Mesothelial cell of epicardium (in vitro differentiated cells): ENCODE measurements at places on chromosomes 6 and 20.

DNA sequence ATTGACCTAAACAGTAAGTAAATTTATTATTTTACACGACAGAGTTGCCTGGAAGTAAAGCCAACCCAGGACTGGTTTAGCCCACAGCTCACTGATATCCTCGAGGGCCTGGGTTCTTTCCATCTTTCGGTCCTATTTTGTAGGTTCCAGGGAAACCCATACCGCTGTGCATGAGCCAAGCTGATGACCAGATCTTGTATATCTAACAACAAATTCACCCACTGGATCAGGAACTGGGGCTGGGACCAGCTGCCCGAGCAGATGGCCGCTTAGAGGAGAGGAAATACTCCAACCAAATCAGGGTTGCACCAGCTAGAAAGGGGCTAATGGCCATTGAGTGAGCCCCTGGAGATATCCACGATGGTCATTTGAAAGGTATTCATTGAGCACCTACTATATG lies 139.2 kb downstream of the BACH2 start:
- DNase-seq = no peak

DNA sequence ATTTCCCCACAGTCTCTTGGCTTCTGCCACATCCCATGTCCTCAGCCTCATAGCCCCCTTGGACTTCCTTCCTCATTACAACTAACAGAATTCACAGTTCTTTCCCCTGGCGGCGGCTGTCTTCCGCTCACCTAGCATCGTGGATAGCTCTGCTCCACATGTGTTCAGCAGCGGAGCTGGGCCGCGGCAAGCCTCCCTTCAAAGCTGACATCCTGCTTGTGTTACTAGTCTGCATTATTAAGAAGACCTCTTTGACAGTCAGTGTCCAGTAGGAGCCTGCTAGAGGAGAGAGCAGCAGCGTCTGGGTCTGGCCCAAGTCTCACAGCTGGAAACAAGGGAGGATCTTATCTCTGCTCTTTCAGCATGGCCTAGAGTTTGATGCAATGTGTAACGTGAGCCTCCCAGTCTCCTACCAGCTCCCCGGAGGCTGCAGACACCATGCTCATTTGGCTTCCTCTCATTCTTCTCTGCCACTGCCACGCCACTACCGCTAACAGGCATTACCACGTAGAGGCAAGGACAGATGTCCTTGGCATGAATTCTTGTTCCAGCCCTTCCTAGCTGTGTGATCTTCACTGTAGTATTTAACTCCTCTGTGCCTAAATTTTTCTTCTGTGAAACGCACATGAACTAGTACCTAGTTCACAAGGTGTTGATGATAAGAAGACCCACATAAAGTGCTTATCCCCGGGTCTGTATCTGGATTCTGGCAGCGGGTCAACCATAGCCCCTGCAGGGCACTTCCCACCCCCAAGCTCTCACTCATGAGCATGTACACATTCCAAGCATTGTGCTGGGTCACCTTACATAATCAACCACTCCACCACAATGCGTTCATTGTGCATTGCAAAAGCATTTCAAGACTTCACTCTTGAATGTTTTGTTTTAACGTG lies 107.1 kb upstream of the BACH2 start:
- DNase-seq = no peak

DNA sequence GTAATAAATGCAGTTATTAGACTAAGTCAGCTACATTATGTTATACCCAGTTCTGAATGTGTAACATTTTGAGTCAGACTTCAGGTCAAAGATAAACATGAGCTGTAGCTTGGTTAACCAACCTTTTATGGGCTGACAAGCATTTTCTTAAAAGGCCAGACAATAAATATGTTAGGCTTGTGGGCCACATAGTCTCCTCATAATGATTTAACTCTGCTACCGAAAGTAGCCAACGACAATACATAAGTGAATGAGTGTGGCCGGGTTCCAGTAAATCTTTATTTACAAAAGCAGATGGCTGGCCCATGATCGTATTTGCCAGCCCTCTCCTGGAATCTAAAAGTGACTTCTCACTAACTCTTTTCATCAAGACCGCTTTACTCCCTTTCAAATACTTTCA lies 49.9 kb downstream of the ATG5 start:
- DNase-seq = no peak

- DNase-seq = no peak
These were observed 104.8 kb downstream of the CDH26 start for GRCh38 chr20:60063048-60063451.

DNA sequence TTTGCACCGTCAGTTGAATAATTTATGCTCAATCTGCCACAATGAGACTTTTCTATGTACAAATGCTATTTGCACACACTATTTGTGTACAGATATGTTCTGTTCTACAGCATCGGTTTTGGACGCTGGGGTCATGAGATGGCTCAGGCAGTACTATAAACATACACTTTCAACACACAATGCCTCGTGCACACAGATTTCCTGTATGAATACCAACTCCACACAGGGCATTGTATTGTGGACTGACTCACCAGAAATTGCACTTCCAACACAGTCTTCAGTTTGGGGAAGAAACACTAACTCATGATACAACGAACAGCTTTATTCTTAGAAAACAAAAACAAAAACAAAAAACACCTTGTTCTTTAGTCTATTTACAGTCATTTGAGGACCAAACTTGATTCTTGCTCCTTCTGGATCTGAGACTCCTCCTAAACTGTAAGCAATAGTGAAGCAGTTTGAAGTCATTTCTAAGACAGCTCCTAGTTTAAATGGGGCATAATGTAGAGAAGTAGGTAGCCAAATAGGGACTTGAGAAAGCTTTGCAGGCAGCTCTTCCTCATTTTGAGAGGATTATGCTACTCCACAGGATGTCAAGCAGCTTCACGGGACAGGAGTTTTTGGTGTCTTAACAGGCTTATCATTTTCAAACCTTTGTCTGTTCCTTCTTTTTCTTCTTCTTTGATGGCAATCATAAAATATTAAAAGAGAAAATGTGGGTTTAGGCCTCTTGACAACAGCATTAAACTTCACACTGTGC lies 33.7 kb downstream of the GJA10 start:
- DNase-seq = no peak

DNA sequence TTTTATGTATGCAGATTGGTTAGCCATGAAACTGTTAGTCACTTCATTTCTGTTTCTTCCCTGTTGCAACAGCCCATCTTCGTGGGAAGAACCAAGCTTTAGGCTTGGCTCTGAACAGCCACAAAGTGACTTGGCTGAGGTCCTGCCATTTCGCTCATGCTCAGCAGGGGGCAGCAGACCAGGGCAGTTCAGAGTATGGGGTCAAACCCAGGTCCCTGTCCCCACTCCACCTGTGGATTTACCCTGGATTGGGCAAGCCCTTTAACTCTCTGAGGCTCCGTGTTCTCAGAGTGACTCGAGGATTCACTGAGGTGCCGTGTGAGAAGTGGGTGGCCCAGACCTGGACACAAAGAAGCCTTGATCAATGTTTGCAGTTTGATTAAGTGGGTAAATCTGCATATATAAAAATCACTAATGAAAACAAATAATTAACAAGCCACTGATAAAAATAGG lies 19.8 kb upstream of the MAP1LC3A start:
- no peak for DNase-seq

- no peak for DNase-seq
These were observed 278.1 kb upstream of the SYNCRIP start for GRCh38 chr6:85920782-85921181.

DNA sequence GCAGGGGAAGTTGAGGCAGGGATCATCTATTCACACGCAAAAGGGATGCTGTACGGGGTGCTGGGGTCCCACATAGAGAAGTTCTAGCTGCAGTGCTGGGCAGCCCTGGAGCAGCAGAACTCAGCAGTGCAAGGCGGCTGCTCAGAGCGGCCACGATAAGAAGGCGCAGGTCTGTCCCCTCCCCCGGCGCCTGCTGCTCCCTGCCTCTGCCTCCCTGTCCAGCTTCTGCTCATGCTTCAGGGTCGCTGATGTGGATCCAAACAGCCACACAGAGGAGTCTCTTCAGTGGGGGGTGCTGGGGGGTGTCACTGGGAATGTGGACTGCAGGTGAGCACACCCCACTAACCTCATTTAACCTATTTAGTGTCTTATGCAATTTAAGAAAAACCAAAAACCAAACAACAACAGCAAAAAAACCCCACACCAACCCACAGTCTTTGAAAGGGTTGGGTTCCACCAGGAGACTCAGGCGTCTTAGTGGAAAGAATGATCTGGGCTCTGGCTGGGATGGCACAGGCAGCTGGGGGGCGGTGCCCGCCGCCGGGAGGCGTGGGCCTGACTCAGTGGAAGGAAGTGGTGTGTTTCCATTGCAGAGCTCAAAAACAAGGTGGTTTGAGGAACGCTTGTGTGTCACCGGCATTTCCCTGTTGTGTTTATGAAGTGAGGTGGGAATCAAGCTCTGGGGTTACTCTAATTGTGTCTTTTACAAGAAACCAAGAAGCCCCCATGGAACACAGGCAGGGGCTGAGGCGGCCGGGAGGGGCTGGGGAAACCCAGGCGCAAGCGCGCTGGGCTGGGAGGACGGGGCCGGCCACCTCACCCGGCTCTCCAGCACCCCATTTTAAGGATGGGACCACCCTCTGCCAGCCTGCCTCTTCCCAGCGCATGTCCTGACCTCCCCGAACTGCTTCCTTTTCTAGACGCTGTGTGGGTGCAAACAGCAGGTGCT lies 55.1 kb downstream of the IRF4 start:
- DNase-seq = no peak

GRCh38 chr6:22101163-22101562 lies 195.7 kb downstream of the PRL start:
- DNase-seq = no peak

DNA sequence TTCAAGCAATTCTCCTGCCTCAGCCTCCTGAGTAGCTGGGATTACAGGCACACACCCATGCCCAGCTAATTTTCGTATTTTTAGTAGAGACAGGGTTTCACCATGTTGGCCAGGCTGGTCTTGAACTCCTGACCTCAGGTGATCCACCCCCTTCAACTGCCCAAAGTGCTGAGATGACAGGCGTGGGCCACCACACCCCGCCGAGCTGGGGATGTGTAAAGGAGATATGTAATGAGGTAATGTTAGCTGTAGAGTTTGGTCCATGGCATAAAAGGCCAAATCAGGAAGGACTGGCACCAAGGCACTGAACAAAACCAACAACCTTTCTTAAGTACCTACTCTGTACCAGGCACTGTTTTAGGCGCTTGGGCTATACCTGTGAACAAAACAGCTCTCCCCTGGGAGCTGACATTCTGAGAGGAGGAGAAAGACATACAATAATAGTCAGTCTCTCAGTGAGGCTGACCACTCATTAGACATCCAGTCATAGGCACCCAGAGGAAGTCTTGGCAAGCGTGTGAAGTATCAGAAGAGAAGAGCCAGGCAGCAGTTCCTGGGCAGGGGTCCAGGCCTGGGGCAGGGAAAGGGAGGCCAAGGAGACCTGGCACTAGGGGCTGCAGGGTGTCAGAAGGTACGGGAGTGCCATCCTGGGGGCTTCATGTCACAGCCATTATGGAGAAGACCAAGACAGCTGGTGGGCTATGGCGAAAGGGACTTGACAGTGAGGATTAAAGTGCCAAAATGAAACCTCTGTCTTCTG lies 164.8 kb upstream of the DTNBP1 start:
- no peak for DNase-seq

DNA sequence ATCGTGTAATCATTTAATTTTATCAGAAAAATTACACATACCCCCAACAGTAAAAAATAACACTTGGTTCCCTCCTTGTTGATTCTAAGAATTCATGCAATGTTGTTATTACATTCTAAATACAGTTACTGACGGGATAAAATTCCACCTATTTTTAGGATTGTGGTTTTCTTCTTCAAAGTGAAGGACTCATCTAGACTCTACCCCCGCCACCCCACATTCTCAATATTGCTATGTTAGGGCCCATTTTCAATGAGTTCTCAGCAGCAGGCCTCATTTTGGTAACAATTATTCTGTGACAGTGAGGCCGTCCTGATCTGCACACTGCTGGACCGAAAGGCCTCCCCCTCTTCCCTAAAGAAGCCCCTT lies 43.5 kb downstream of the PREX1 start:
- DNase-seq = no peak

DNA sequence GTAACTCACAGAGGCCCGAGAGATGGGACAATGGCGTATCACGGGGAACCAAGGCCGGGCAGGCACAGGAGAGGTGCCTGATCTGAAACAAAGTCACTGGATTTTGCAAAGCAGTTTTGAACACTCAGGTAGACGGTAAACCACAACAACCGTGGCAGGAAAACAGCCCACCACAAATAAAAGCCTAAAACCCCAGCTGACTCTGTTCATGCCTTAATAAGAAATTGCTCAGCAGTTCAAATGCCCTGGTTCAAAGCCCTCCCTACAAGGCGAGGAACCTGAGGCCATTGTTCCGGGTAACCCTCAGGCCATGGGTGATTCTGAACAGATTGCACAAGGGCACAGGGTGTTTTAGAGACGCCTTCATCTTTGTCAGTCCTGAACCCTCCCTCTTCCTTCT lies 114.2 kb downstream of the MAP3K7 start:
- DNase-seq = no peak
